Femur (tissue), 1 donor: ENCODE measurements at places on chromosomes 2 and 18.
A peak's percentile ranks its signal among the peaks of the same experiment; 100 is the strongest.

DNA sequence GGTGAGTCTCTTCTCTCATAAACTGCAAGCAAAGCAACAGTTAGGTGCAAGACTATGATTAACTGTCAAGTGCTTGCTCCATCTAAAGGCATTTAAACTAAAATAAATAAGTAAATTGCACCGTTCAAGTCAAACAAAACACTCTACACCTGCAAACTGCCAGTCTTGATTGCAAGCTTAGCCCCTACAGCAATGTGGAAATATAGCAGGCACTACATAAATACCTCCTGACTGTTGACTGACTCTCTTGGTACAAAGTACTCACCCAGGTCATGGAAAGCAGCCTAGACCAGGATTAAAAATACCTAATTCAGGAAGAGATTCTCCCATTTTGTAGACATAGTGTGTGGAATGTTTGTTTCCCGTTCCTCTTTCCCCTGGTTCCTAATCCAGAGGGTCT lies 176.6 kb upstream of the KLHL29 start:
- DNase-seq, result no peak

DNA sequence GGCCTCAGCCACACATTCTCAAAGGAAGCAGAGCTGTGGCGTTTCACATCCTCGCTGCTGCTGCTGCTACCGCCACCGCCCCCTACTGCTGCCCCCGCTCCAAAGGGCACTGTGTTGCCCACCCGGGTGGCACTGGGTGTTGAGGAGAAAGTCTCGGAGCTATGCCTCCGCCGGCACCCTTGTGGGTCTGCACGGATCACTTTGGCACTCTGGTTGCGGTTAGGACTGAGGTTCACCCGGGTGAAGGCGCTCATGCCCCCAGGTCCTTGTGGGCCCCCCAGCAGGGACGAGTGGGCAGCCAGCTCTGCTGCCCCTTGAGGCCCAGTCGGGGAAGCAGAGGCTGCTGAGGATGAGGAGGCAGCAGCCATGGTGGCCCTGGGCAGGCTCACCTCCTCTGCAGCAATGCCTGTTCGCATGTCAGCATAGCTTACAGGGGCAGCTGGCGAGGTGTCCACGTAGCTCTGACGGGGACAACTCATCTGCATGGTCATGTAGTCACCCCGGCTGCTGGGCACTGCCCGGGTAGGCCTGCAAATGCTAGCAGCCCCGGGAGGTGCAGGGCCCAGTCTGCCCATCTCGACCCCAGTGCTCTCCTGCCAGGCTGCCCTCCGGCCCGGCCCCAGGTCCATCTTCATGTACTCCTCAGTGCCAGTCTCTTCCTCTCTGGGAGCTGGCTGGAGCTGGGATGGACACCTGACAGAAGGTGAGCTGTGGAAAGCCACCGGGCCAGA lies 4.2 kb downstream of the IRS1 start:
- peak; percentile 25 for DNase-seq

GRCh38 chr2:39845460-39846146 lies 66.5 kb upstream of the THUMPD2 start:
- DNase-seq, result no peak

DNA sequence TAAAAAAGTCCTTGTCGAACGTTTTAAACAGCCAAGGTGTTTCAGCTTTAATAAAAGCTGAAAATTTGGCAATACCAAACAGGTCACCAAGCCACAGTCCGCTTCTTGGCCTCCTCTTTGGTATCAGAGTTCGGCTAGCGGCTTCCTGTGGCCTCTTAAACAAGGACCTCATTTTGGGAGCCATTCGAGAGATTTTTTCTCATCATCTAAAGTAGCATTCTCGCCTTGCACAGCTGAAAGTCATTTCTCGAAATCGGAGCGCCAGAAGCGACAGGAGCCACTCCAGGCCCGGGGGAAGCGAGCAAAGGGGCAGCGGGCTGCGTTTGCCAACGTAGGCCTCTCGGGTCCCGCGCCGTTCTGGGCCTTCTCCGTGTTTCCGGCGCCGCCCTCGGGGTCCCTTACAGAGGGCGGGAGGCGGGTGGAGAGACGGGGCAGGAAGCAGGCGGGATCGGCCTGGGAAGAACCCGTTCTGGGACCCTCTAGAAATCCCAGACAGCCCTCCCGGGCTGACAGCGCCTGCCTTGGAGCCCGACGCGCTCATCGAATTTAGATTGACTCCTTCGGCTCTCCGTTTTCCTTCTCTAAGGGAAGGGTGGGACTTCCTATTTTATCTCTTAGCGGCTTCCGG lies 522 bp upstream of the ZNF407 start:
- DNase-seq, result no peak

GRCh38 chr2:227862227-227862740 lies 9.1 kb upstream of the DAW1 start:
- no peak for DNase-seq

DNA sequence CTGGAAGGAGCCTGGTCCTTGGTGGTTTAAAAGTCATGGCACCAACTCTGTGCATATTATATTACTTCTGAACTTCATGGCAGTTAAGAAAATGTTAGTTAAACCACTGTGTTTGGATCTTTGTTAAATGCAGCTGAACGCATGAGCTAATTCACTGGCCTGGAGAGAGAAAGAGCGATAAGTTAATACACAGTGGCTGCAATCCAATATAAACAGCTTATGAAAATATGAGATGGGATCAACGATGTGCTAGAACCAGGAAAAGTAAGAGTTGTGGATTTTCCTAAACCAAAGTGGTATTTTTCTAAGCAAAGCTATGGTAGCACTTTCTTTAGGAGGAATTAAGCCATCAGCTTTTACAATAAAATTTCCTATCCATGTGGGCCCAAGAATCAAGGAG lies 326.7 kb downstream of the MTX2 start:
- DNase-seq, result no peak
